ENCODE measurements at places on chromosomes 4 and X.

- DNase-seq = no peak
These were observed 378.8 kb downstream of the BCOR start for GRCh38 chrX:39718981-39719380.

- no peak for DNase-seq
These were observed 262.6 kb downstream of the ADGRL3 start for GRCh38 chr4:61462451-61463326.

DNA sequence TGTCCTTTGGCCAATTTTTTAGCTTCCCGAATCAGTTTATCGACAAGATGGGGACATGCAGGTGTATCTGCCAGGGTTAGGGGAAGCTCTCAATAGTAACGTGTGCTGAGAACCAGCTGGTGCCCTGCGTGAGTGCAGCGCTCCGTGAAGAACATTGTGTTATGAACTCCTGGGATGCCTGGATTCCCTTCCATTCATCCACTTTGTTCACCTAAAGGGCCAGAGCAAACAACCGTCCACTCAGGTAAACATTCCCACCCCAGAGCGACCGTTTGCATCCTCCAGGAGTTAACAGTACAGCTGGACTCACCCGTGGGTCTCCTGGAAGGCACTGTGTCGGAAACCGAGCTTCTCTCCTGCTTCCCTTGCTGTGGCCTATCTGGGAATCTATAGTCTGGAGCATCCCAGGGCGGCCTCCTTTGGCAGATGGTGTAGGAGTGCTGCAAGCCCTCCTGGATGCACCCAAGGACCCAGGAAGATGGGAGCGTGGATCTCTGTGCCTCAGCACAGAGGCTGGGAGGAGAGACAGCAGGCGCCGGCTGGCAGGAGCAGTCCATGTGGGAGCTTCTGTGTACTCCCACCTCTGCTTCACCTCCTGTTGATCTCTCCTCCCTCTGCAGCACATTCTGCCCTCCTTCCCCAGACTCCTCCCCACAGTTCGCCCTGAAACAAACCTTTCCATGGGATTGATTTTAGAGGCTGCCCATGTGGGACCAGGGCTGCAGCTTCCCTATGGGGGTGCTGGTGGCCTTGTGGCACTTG is 62.7 kb downstream of the SHROOM2 start:
- DNase-seq = no peak

GRCh38 chr4:1477045-1477840 is 71.0 kb upstream of the NKX1-1 start:
- no peak for DNase-seq

DNA sequence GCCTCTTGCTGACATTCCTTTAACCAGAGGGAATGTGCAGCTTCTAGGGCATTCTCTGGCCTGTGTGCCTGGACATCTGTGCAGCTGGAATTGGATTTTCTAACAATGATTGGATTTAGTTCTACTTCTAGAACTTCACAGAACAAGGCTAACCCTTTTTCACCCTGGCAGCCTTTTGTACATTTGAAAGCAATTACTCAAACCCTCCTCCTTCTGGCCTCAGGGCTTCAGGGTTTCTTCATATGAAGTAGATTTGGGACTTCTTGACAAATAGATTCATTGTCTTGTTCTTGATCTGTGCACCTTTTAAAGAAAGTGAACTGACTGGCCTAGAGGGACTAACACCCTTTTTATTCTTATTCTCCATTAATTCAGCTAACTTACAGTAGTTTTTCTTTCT is 30.1 kb downstream of the SPATA18 start:
- DNase-seq = no peak

GRCh38 chr4:108690738-108691137 is 40.3 kb downstream of the OSTC start:
- no peak for DNase-seq

DNA sequence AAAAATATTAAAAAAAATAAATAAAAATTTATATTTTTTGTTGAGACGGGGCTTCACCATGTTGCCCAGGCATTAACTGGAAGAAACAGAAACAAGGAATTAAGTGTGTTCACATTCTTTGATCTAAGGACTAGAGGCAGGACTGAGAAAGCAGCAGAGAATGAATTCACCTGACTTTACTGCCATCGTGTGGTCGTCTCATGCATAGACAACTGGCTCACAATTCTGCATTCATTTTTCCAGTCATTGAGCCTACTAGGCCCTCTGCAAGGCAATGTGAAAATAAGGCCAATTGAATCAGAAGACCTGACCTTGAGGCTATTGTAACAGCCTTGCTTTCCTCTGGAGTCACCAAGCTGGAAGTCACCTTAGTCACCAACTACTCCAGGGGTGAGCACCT is 37.4 kb downstream of the LHFPL1 start:
- DNase-seq = peak; percentile 46

DNA sequence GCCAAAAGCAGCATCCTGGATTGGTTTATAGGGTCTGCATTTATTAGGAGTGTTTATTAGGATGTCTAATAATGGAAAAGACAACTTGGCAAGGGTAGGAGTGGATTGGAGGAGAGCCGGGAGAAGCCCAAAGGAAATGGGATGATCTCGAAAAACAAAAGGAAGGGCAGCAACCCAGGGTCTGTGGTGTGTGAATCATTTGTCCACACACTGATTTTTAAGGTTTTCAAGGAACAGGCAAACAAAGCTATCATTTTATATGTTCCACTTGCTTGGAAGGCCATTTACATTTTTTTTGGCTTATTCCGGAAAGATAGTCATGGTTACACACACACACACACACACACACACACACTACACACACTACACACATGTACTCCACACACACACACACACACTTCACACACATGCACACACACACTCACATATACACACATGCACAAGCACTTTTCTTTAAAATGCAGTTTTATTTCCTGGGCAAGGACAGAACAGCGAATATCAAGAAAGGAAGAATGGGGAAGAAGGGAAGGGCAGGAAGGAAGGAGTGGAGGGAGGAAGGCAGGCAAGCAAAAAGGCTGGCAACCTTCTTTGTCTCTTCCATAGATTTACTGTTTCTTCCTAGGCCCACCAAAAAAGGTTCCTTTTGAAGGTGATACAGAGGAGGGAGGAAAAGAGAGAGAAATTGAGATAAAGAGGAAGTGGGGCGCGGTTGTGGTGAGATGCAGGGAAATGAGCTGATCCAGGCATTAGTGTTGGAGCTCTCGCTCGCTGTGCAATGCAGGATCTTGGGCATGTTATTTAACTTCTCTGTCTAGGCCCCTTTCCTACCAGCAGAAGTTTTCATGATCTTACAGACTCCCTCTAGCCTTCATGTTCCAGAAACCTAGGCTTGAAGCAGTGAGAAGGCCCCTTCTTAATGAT is 88.6 kb upstream of the MAML3 start:
- no peak for DNase-seq

Measured in NCI-H1105 treated with DMSO at 0.1 percent for 48 hours (cell line).